ENCODE measurements at places on chromosomes 13 and 19.

- DNase-seq: no peak
Observed at GRCh38 chr13:109761695-109762094, 24.7 kb downstream of the IRS2 start.

- no peak for DNase-seq
Observed at GRCh38 chr13:100523981-100524386, 64.6 kb downstream of the GGACT start.

GRCh38 chr13:30138511-30138910, 168.8 kb downstream of the KATNAL1 start:
- DNase-seq: no peak

DNA sequence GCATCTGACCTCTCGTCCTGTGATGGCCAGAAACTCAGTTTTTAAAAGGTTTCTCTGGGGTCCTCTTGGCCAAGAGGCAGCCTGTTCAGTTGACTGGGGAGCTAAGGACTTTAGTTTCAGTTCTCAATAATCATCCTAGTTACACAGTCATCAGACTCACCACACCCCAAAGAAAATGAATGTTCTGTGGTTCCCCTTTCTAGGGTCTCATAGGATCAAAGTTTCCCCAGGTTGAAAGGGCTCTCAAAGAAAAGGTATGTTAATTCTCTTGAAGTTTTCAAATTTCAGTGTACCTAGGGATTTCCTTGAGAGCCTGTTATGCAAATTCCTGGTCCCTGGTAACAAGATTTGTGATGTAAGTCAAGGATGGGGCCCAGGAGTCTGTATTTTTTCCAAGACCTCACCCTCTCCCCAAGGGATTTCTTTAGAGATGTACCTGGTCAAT, 94.9 kb downstream of the FAM216B start:
- DNase-seq: no peak

- DNase-seq: no peak
Observed at GRCh38 chr13:109275852-109276251, 510.5 kb downstream of the IRS2 start.

- DNase-seq: no peak
Observed at GRCh38 chr13:74466020-74466419, 331.8 kb upstream of the KLF12 start.

- DNase-seq: no peak
Observed at GRCh38 chr13:29513981-29514719, 81.3 kb downstream of the SLC7A1 start.

DNA sequence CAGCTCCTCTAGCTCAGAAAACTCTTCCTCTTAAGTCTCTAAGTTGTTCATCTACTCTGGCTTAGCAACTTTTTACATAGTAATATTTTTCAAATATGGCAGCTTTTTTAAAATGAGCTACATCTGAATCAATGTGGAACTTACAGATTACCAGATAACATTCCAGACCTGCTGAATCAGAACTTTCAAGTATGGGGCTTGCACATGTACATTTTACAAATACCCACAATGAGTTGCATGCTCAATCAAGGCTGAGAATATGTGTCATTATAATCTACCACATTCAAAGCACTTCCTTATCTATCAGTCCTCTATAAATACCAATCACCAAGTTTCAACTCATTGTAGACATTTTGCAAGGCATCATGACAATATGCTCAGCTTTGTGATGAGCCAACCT, 383.1 kb downstream of the FGF14 start:
- no peak for DNase-seq

- peak; percentile 73 for DNase-seq
Observed at GRCh38 chr19:48644839-48645619, 958 bp downstream of the CA11 start.

DNA sequence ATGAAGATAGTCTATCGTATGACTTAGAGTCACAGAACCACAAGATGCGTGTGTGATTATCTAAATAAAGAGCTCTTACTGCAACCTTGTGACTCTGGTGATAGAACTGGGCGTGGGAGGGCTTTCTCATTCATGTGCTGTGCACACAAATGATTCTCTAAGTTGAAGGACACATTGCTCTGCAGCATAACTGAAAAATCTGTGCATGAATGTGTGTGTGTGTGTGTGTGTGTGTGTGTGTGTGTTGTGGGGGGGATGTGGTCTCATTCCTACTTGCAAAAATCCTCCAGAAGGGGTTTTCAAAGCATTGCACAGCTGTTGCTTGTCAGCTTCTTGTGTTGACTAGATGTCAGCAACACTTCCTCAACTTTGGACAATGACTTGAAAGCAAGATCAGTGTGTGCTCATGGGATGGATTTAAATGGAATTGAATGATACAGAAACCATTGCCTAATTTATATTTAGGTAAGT, 22.4 kb downstream of the LRCH1 start:
- no peak for DNase-seq

- peak; percentile 16 for DNase-seq
Observed at GRCh38 chr19:13784731-13785452, 10.4 kb upstream of the ZSWIM4 start.

DNA sequence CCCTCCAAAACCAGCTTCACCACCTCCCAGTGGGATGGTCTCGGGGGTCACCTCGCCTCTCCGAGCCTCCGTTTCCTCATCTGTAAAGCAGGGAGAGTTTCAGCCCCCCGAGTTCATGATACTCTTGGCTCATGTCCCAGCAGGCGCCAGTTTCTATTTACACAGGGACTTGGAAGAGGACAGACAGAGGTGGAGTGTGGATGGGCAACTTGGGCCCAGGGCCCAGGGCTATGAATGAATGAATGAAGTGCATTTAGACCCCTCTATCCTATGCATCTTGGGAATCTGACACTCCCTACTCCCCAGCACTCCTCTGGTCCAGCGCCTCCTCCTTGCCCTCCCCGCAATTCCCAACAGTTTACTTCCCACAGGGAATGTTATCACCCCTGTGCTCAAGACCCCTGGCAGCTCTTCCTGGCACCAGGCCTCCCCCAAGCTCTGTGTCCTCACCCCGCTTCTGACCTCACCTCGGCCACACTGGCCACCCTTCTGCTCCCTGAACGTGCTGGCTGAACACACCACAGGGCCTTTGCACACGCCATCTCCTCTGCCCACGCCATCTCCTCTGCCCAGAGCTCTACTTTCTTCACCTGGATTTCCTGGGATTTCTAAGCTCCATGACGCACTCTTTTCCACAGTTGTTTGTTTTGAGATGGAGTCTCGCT, 4.9 kb upstream of the C2CD4C start:
- DNase-seq: peak; percentile 19

DNA sequence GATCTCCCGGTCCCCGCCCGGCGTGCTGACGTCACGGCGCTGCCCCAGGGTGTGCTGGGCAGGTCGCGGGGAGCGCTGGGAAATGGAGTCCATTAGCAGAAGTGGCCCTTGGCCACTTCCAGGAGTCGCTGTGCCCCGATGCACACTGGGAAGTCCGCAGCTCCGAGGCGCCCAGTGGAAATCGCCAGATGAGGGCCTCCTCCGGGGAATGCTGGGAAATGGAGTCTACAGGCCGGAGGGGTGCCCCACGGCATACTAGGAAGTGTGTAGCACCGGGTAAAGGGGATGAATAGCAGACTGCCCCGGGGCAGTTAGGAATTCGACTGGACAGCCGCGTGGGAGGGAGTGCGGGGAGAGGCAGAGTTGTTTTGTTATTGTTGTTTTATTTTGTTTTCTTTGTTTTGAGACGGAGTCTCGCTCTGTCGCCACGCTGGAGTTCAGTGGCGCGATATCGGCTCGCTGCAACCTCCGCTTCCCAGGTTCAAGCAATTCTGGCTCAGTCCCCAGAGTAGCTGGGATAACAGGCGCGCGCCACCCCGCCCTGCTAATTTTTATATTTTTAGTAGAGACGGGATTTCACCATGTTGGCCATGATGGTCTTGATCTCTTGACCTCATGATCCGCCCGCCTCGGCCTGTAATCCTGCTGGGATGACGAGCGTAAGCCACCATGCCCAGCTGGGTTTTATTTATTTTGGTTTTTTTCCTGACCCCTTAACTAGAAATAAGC, 390 bp upstream of the PPP1R12C start:
- peak; percentile 95 for DNase-seq

GRCh38 chr19:44580366-44580895, 32.9 kb upstream of the IGSF23 start:
- DNase-seq: no peak

GRCh38 chr13:47499358-47500150, 501.5 kb downstream of the SUCLA2 start:
- DNase-seq: no peak

DNA sequence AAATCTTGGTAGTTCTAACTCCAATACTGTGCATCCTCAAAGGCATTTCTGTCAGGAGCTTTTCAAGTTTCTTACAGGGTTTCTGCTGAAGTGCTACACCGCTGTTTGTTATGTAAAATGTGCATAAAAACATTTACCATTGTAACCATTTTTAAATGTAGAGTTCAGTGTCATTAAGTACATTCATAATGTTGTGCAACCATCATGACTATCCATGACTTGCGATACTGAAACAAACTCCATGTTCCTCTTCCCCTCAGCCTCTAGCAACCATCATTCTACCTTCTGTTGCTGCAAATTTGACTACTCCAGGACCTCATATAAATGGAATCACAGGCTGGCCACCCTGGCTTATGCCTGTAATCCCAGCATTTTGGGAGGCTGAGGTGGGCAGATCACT, 14.4 kb upstream of the SLC25A42 start:
- no peak for DNase-seq

DNA sequence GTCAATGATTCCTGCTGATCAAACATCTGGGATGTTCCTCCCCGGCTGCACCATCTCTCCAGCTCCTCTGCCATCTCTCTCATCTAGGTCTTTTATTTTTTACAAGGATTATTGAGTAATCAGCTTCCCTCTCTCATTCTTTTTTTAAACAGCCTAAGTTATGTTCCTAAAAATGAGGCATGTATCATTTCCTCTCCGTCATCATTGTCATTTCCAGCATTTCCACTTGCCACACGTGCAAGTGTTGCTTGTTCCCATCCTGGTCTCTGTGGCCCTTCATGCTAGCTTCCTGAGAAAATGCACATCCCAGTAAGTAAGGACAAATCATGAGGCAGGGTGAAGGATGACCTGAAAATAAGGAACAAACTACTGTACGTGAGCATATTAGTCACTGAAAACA, 102.7 kb upstream of the POSTN start:
- DNase-seq: no peak

GRCh38 chr19:7751157-7751783, 3.9 kb upstream of the CD209 start:
- no peak for DNase-seq

- DNase-seq: no peak
Observed at GRCh38 chr13:75411924-75412537, 69.9 kb downstream of the TBC1D4 start.

- no peak for DNase-seq
Observed at GRCh38 chr13:50594276-50595051, 249.0 kb downstream of the DLEU7 start.

DNA sequence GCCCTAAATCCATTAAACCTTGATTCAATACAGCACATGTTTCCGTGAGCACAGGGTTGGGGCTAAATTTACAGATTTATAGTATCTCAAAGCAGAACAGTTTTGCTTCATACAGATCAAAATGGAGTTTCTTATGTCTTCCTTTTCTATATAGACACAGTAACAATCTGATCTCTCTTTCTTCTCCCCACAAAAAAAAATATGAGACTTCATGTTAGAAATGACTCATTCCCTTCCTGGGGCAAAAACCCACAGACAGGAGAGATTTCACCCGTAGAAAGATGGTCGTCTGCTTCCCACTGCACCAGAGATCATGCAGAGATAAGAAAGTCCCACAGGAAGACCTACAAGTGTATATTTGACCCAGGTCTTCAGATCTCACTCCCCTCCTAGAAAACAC, 7.7 kb upstream of the ZNF611 start:
- DNase-seq: no peak

- no peak for DNase-seq
Observed at GRCh38 chr19:57161985-57162539, 5.2 kb downstream of the DUXA start.

DNA sequence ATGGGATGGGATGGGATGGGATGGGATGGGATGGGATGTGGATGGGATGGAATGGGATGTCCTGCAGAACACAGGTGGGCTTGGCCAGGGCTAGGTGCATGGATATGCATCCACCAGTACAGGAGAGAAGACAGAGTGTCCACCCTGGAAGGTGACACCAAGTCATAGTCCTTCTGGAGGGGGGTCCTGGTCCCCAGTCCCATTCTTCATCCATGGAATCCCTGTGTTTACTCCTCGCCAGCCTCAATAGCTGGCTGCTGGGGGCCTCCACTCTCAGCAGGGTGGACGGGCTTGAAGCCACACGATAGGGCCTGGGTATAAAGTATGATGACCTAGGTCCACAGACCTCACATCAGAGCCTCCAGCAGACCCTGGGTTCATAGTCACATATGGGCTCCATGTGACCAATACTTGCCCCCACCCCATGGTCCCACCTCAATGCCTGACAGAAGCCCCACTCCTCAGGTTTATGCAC, 40.1 kb downstream of the RFX2 start:
- no peak for DNase-seq

DNA sequence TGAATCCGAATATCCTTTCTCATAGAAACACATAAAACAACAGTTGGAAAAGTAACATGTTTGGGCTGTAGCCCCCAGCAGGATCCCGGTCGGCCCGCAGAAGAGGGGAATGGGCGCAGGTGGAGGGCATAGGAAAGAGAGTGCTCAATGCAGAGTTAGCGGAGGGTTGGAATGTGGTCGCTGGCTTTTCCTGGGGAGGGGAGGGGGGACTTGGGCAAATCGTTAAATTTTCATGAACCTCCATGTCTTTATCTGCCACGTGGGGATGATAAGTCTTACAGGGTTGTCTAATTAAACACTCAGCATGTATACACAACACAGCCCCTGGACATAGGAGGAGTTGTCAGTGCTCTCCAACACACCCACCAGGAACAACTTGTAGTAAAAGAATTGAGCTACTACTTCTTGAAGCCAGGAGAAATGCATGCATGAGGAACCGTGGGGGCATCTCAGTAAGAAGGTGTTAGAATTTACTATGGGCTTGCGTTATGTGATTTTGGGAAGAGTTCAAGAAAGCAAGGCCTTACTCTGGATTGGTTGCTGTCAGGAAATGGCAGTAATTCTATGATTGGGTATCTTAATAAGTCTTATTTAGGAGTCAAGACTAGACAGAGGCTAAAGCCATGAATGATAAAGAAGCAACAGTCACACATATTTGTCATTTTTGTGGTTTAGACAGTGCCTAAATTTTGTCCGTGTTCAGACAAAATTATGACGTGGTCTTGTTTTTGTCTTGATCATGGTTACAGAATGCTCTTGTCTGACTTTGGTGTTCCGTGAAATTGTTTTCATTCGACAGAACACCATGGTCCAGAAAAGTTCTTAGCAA, 671 bp upstream of the SLC46A3 start:
- no peak for DNase-seq

GRCh38 chr13:77310161-77310560, 16.7 kb downstream of the MYCBP2 start:
- DNase-seq: no peak

DNA sequence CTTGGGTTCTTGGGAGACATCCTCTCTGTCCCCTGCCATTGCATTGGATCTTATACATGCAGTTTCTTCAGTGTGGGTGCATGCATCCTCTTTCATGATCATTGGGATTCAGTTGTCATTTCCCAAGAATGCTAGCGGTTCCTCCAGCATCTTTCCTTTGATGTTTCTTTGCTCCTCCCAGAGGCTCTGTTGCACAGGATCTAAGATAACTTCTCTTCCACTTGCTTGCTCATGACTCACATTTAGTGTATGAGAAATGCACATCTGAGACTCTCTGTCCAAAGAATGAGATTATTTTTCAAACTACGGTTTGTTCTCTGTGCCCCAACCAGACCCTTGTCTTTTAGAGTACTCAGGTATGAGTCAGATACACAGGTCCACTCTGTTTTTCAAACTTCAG, 197.1 kb downstream of the NDFIP2 start:
- no peak for DNase-seq

- no peak for DNase-seq
Observed at GRCh38 chr13:74026753-74027152, 107.5 kb downstream of the KLF12 start.

- no peak for DNase-seq
Observed at GRCh38 chr19:13637664-13638063, 126.7 kb upstream of the MRI1 start.
